Stimulated activated CD8-positive, alpha-beta memory T cell treated with anti-CD3 and anti-CD28 coated beads, Interleukin-2, amount 100 ng/mL, for 1 hour (primary cell): ENCODE measurements at places on chromosomes 3 and 15.

DNA sequence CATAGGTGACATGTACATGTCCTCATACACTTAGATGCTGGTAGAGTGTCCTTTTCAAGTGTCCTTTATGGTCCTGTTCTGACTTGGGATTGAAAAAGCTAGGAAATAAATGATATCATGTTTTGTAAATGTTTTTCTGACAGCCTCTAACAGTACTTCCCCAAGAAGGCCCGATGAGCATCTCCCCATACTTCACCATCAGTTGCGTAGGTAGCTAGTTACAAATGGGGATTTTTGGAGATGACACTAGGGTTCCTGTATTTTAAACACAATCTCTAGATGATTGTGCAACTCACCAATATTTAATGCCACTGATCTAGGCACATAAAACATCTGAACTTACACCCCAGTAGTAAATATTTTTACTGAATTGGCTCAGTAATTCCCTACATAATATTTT is 27.8 kb downstream of the SLC25A26 start:
- no peak for DNase-seq

GRCh38 chr15:94596707-94597106 is 365.3 kb downstream of the MCTP2 start:
- no peak for DNase-seq

GRCh38 chr3:6717026-6717943 is 143.6 kb upstream of the GRM7 start:
- DNase-seq = no peak

DNA sequence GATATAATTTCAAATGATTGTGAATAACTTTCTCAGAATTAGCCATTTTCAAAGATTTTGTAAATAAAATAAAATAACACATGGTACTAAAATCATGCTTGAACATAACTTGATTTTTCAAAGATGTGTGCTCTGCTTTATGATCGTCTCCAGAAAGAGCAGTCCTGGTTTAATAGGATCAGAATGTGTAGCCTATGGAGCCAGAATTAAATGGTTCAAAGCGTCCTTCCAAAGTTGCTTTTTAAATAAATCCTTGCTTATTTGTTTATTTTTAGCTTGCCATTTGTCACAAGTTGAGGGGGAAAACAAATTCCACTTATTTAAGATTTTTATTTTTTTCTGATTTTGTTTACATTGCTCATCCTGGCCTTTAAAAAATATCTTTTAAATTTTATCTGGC is 123.7 kb upstream of the SPRED1 start:
- no peak for DNase-seq

DNA sequence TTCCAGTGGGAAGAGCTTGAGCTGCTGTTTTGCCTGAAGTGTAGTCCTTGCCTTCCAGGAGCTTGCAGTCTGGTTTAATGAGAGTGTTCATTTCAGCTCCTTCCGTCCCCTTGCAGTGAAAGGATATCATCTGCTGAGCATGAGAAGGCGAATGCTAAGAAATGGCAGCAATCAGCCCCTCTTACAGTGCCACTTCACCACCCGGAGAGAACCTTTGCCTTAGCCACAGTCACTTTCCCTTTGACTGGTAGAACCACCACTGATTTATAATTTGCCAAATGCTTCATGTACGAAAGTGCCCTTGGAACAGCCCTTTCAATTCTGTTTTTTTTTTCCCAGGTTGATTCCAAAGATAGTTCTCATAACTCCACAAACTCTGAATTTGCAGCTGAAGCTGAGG is 11.5 kb downstream of the TATDN2 start:
- DNase-seq = no peak

DNA sequence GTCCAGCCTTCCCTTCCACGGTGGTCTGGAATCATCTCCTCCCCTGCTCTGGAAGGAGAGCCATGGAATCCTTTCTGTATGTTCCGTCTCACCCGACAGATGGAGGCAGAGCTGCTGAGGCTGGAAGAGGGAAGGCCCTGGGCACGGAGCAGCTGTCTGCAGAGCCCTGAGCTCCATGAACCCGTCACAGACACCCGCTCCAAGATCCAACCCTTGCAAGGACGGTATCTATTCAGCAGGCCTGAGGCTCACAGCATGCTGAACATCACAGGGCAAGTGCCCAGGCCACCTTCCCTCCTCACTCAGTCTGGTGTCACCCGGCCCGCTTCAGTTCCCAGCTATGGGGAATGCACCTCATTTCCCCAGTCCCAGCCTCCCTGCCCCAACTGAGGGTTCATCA is 103.9 kb downstream of the LRIG1 start:
- no peak for DNase-seq

DNA sequence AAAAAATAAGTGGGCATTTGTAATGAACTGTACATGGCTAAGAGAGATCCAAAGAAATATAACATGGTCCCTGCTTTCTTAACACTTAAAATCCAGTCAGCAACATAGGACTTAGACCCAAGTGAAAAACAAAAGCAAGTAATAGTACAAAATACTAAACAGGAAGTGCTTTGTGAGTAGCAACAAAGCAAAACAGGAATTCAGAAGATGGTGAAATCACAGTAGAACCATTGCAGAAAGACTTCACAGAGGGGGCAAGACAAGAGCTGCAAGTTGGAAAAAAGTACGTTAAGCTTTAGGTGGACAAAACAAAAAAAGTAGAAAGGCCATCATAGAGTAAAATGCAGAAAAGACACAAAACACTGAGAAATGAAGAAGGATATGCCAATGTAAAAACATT is 116.0 kb downstream of the TBC1D5 start:
- no peak for DNase-seq

GRCh38 chr15:52350423-52350822 is 54.8 kb upstream of the MYO5C start:
- no peak for DNase-seq

DNA sequence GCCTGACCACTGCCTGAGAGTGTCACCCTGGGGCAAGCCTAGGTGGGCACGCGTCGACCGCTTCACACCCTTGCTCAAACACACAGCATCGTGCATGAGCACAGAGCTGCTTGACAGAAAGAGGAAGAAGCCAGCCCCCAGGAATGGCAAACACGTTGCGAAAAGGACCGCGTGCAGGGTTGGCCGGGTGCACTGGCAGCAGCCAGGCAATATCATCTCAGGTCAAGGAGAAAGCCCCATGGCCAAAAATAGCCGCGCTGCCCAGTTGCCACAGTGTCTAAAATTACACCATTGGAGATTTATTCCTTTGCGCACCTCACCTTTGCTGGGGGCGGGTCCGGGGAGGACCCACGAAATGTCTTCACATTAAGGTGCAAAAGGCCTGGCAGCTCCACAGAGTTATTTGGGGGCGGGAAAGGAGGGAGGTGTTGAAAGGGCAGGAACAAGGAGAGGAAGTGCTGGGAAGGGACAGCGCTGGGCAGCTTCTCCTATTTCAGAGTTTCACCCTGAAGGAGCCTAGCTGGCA is 44.7 kb upstream of the NR2F2 start:
- no peak for DNase-seq

GRCh38 chr15:40925863-40926658 is 3.1 kb upstream of the DLL4 start:
- DNase-seq = no peak
